ENCODE measurements at places on chromosomes 5 and 9.

GRCh38 chr5:145378226-145378625 is 456.9 kb downstream of the PRELID2 start:
- no peak for DNase-seq

GRCh38 chr5:76476474-76477038 is 73.5 kb downstream of the IQGAP2 start:
- no peak for DNase-seq

DNA sequence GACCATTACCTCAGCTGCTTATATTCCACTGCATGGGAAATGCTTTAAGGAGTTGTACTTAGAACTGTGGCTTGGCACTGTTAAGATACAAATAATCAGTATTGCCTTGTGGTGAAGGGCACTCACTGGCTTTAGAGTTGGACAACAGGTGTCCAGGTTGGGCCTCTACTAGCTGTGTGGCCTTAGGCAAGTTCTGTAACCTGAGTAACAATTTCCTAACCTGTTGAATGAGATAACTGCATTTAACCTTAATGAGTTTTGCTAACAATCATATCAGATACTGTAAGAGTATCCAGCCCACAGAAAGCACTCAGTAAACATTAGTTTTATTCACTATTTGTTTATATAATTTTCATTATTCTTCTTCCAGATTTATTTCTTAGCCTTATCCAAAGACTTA is 17.2 kb upstream of the HK3 start:
- DNase-seq = no peak

DNA sequence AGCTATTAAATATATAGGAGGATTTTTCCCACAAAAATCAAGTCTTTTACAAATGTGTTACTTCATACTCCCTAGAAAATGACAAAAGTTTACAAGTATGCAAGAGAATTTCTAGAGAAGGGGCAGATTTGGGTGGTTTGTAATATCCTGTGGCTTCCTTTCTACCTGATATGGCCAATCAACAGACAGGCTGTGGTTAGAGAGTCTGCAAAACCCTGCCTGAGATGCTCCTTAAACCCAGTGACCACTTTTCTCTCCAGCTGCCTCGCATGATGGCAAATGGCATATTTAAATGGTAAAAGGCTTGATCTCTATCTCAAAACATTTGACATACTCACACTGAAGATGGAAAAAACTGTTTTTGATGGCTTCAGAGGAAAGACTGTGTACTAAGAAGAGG is 550.1 kb upstream of the ZNF462 start:
- DNase-seq = no peak

DNA sequence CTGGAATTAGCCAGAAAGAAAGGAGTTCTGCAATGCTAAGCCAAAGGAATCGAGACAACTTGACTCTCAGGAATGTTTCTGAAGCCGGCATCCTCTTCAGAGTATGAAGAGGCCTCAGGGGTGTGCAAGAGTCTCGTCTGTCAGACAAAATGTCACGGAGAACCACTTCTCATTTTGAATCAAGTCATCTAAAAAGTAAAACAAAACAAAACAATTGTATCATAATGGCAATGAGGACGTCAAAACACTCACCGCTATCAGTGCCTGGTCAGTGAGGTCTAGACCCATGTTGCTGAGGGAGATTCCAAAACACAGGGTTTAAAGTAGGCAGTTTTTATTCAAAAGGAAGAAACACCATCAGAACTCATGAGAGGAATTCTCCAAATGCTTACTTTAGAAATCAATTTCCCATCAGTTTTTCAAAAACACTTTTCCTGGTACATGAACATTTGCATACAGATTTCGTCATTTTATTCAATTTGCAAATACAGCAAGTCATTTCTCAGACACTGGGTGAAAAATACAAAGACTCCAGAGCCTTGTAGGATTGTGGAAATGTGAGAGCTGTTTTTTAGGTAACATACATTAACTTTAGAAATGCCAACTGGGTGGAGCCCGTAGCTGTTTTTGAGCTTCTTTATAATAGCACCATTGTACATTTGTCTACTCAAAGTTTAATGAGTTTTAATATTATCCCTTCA is 89.5 kb upstream of the MAP3K1 start:
- DNase-seq = no peak

DNA sequence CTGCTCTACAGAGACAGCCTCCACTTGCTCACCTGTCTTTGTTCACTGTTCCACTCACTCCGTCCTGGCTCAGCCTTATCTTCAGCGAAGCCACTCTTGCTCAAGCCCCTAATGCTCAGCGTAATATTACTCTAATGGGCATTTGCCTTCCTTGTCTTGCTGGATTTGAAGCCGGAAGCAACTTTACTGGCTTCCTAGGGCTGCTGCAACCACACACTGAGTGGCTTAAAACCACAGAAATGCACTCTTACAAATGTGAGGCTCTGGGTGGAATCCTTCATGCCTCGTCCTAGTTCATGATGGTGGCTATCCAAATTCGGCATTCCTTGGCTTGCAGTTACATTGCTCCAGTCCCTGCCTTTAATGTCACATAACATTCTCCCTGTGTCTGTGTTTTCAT is 85.5 kb upstream of the MARCHF11 start:
- no peak for DNase-seq
